ENCODE measurements at places on chromosomes 4 and X. TPM values are rescaled to one million over a fixed set of nuclear protein-coding genes. Genes with fewer than 3 reads are reported as not detected.
A peak's percentile ranks its signal among the peaks of the same experiment; 100 is the strongest.

The PPEF1 gene
- total RNA-seq = not detected

The RRAGB gene
- total RNA-seq = 4.3 TPM

The NEXMIF gene
- total RNA-seq = not detected

DNA sequence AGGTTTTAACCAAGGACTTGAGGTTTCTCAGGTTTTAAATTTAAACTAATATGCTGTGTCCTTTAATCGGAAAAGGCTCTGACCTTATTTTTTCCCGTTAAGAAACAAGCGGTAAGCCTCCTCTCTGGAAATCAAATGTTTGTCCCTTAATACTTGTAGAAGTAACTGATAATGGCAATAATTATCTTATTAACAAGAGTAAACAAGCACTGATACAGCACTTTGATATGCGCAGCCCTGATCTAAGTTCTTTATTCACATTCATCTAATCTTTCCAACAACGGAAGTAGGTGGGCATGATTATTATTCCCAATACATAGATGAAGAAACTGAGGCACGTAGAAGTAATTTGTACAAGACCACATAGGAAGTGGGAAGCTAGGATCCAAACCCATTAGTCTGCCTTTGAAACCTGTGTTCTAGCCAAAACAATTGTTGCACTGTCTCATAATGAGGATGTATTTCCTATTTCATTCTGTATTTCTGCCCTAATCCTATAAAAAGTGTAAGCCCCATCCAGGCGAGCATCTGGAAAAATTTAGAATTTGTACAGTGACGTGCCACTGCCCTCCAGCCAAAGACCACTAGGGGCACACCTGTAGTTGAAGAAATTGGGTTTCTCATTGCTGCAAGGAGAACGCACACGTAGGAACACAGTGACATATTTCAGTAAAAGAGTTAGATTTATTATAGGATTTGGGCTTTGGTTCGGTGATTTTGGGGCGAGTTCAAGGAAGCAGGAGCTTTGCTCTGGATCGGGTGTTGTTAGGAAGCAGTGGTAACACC is 606 bp downstream of the CXorf58 start:
- DNase-seq = no peak

DNA sequence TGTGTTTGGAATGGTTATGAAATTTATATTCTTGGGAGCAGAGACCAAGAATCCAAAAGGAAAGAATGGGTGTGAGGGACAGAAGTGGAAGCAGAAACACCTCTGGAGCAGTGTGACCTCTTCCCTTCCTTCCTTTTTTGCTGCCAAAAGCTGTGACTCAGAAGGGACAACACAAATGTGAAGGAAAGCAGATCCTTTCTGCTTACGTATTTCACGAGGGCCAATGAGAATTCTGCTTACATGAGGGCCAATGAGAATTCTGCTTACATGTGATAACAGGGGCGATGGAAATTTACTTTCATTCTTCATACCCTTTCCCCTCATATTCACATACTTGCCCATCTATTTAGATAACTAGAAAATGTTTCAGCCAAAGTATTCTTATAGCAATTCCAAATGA is 404.6 kb downstream of the PRDM5 start:
- DNase-seq = peak; percentile 28

- no peak for DNase-seq
Measured at GRCh38 chrX:42128020-42128419, 204.7 kb upstream of the CASK start.

DNA sequence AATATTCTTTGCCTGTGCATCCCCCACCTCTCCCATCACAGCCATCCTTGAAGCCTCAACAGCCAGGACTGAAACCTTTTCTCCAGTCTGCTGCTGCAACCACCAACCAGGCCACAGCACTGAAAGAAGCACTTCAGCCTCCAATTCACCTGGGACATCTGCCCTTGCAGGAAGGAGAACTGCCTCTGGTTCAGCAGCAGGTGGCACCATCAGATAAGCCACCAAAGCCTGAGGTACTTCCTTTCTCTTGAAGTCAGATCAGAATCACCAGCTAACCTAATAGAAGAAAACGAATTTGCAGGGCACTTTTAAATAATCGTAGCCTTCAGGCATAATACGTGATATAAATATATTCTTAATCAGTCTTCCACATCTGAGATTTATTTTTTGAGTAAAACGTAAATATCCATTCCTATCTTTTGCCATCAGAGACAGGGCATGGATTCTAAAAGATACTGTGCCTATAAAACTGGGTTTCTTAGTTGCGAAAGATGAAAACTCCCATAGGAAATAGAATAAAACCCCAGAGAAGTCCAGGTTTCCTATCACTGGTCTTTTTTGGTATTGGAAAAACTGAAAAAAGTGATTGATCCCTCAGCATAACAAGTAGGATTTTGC is 9.5 kb downstream of the AMBN start:
- DNase-seq = peak; percentile 84

GRCh38 chrX:49059201-49059600 is 402 bp downstream of the CCDC120 start:
- DNase-seq = peak; percentile 36

GRCh38 chr4:125522992-125523391 is 208.2 kb downstream of the FAT4 start:
- DNase-seq = no peak

DNA sequence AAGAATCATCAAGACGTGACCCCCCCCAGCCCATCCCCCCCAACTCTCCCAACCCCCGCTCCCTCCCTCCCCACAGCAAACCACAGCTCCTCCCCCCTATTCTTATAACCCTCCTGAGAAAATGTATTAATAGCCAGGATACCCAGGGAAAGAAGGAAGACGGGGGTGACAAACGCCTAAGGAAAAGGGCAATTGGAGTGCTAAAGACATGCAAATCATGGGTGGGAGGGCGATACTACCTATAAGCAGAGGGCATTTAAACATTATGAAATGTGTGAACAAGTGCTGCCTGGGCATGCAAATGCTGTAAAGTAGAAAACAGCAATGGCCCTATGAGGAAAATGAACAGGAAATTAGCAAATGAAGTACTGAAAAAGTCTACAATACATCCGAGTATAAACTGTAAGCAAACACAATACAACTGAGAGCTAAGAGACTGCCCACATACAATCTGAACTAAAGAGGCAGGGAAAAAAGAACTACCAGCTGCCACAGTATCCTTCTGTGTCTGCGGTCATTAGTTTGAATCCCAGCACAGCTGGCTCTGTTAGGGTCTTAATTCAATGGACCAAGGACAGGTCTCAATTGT is 2.4 kb downstream of the CXXC4 start:
- peak; percentile 27 for DNase-seq

DNA sequence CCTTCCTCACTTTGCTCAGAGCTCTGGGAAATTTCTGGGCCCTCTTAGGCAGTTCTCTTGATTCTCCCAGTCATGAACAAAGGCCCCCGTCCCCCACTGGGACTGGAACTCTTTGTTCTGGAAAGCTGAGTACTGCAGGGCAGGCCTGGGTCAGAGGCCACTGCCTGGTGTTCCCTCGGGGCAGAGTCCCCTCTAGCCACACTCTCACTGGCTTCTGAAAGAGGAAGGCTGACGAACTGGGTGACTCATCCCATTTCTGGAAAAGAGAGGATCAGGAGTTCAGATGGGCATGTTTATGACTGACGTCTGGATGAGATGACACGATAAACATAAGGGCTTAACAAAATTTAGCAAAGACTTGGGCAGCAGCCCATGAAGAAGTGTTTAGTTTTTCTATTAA is 47.7 kb downstream of the DDX3X start:
- DNase-seq = peak; percentile 36
